ENCODE measurements at places on chromosomes 12 and 14.

DNA sequence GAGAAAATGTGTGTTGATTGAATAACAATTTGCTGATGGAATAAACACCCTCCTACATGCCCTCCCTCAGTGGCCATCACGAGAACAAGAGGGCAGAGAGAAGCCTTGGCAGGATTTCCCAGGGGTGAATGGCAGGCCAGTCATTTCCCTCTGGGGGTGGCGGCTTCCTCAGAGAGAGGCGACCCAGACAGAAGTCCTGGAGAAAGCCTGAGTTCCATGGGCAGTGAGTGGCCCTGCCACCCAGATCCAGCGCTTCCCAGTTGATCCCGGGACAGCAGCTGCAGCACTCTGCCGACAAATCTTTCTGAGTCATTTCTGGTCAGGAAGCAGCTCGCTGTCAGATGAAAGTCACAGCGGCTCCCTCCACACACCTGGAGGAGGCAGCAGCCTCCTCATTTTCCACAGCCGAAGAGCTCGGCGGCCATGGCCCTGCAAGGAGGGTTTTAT lies 123.0 kb downstream of the SCARB1 start:
- DNase-seq, result peak; percentile 49

DNA sequence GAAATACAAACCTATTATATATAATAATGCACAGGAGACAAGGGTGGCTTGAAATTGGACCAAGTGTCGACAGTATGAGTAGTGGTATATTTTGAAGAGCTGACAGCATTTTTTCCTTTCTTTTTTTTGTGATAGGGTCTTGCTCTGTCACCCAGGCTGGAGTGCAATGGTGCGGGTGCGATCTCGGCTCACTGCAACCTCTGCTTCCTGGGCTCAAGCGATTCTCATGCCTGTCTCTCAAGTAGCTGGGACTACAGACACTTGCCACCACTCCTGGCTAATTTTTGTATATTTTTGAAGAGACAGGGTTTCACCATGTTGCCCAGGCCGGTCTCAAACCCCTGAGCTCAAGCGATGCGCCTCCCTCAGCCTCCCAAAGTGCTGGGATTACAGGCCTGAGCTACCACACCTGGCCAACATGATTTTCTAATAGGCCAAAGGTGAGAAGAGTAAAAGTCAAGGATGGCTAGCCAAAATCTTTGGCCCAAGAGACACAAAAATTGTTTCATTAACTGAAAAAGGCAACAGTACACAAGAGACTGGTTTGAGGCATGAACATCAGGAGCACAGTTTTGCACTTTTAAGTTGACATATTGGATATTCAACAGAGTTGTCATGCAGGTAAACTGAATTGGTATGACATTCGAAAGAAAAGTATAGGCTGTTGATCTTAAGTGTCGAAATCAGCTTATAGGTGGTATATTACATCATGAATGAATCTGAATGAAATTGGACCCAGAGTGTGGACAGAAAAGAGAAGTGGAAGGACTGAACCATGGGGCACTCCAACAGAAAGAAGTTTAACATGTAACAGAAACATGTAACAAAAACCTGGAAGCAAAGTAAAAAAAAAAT lies 12.5 kb downstream of the HNRNPC start:
- DNase-seq, result peak; percentile 42

DNA sequence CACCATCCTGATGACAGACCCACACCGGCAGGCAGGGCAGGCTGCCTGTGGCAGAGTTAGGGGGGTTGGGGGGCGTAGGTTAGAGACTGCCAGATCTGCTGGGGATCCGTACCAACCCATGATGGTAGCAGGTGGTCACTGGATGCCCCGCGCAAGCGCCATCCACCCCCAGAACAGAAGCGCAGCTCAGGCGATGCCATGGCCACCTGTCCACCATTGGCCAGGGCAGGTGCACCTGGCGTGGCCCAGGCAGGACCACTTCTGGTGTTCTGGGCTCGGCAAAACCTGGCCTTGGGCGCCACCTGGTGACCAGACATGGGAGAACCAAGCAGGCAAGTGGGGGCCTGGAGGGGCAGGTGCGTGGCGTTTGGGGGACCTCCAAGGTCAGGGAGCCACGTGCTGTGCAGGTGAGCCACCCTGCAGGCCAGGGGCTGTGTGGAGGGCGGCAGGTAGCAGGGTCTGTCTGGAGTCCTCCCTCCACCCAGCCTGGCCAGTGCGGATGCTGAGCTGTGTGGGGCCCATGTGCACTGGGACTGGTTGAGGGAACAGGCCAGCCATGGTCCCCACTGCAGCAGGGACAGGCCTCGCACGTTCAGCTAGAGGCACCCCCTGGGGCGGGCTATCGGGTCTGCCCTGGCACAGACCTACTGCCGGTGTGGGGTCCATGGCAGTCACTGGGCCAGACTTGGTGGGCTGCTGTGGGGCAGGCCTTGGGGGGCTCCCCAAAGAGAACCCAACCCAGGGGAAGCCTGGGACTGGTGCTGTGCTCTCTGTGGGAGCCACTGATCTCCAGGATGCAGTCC lies 15.6 kb downstream of the BAG5 start:
- peak; percentile 72 for DNase-seq

GRCh38 chr12:49052451-49053208 lies 8.0 kb downstream of the KMT2D start:
- DNase-seq, result no peak

GRCh38 chr14:20048202-20048601 lies 11.6 kb upstream of the OR4L1 start:
- DNase-seq, result no peak

DNA sequence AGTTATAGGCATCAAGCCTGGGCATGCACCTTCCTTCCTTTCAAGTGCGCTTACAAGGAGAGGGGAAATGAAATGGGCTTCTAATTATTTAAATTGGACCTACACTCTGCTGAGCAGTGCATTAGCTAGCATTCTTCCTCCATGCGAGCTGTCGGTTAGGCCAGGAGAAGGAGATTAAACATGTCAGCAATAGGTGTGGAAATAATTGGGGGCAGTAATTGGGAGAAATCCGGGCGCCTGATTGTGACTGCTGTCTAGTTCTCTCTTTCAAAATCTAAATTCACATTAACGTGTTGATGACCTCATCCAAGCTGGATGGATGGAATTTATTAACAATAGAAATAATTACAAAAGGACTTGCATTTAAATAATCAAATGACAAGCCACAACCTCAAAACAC lies 86.2 kb upstream of the SEL1L start:
- DNase-seq, result no peak

- DNase-seq, result peak; percentile 49
These were observed 1.6 kb downstream of the DGKA start for GRCh38 chr12:55932551-55932910.

GRCh38 chr12:104534857-104535248 lies 78.1 kb downstream of the CHST11 start:
- DNase-seq, result no peak

DNA sequence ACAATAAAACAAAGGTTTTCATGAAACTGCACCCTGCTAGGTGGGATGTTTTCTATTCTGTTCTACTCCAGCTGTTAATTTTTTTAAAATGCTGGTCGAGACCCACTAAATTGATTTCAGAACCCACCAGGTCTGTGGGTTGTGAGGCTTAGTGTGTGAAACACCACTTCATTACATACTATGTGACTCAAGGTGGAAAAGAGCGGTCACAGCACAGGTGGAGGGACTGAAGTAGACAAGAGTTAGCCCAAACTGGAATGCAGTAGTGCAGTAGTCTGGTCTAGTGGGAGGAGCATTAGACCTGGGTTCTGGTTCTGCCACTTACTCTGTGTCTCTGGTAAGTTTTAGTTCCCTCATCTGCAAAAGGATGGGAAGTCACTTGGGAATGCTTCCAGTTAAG lies 12.2 kb downstream of the DDX55 start:
- no peak for DNase-seq

DNA sequence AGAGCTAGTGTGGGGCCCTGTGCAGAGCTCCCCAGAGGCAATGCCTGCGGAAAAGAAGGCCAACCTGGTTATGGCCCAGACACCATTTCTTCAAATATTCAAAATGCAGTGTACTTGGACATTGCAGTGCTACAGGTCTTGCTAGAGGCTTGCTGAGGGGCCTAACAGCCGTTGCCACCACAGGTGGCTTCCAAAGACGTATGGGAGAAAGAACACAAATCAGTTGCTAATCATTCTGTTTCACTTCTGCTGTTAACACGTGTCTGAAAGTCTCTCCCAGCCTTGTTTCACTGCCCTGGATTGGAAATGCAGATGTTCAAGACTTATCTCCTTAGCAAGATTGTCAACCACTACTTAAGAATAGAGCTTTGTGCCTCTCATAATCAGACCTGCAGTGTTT lies 925.9 kb downstream of the GALC start:
- DNase-seq, result no peak

GRCh38 chr12:53196486-53196885 lies 10.6 kb downstream of the ITGB7 start:
- no peak for DNase-seq

- no peak for DNase-seq
These were observed 196.0 kb downstream of the DUSP6 start for GRCh38 chr12:89156340-89156739.

GRCh38 chr12:33438025-33438772 lies 1.4 kb downstream of the SYT10 start:
- DNase-seq, result no peak

DNA sequence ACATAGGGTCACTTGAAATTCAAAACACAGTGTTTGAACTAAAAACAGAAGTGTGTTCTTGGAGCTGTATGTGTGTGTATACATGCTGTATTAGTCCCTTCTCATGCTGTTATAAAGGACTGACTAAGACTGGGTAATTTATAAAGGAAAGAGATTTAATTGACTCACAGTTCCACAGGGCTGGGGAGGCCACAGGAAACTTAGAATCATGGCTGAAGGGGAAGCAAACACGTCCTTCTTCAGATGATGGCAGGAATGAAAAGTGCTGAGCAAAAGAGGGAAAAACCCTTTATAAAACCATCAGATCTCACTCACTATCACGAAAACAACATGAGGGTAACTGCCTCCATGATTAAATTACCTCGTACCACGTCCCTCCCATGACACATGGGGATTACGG lies 224.1 kb downstream of the BCAT1 start:
- DNase-seq, result no peak

DNA sequence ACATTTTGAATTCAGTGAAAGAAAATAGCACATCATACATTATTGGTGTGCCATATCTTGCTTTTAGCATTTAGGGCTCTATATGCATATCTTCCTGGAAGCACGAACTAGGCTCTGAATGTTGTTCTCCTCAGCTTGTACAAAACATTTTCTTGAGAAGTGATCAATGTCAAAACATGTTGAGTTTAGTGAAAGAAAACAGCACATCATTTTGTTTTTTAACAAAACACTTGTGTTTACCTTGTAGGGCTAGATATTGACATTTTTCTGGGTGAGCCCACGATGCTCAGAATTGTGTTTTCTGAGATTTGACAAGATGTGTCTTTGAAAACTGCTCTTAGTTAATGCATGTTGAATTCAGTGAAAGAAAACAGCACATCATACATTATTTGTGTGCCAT lies 81.0 kb downstream of the ASCL4 start:
- no peak for DNase-seq

DNA sequence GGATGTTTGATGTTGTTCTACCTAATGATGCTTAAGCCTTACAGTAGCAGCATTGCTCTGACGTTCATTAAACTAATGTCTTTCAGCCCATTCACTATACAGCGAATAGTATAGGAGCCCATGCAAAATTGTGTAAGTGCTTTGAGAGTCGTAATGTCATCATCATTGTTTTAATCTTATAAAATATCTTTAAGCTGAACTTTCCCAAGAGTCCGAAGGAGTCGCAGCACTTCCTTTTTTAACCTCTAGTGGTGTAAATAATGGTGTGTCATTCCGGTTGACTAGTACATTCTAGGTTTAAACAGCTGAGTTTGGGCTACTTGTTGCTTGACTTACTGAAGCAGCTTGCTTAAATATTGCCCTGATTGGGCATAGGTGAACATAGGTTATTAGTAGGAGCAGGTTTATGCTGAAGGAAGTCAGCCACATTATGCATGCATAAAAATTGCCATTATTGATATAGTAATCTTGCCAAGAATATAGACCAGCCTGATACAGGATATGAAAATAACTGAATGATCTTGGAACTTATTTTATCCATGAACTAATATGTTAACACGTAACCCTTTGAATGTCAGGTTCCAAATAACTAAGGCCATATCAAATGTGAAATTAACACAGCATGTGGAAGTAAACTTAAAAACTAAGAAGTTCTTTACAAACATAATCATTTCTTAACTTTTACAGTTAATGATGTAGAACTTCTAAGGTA lies 2.6 kb downstream of the WNK1 start:
- peak; percentile 87 for DNase-seq

DNA sequence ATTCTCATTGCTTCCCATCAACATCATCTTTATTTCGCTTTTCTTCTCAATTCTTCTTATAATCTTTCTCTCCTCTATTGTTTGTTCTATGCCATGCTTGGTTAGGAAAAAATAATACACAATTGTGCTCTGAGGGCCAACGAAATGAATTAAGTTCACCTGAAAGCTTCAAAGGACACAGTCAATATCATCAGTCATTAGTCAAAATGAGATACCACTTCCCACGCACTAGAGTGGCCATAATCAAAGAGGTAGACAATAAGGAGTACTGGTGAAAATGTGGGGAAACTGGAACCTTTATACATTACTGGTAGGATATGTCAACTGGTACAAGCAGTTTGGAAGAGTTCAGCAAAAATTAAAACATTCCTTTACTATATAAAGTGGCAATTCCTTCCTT lies 91.5 kb downstream of the TMTC1 start:
- DNase-seq, result no peak

- no peak for DNase-seq
These were observed 44.9 kb upstream of the GAS2L3 start for GRCh38 chr12:100528471-100529127.

DNA sequence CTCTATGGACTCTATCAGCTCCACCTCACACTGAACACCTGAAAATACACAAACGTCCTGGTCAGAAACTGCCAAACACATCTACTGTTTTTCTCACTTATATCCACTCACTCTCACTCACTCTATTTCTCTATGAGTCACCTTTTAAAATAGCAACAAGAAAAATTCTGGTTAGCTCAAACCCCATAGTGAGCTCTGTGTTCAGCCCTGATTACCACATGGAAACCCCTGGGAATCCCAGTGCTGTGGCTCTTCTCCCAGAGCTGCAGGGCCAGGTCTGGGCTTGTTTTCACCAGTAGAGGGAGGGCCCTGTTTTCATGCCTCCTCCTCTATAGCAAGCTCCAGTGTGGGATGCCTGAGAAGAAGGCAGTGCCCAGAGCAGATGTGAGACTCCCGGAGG lies 1126.1 kb downstream of the TMEM121 start:
- no peak for DNase-seq

- DNase-seq, result no peak
These were observed 141.8 kb downstream of the VRK1 start for GRCh38 chr14:96938946-96939345.

DNA sequence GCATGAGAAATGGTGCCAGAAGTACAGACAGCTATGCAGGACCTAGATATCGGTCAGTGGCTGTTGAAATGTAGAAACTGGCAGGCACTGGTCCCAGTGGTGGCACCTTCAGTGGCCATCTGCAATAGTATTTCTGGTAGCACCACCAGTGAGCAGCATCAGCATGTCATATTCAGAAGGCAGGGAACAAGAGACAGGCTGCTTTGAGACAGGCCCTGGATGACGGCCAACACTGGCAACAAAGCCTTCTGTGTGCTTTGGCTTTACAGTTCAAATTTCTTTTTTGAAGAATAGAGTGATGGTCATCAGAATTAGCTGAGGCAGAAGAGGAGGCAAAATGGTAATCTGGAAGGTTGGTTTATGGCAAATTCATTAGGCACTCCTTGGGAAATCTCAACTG lies 273.4 kb upstream of the SLC16A7 start:
- DNase-seq, result no peak

- peak; percentile 61 for DNase-seq
These were observed 17.0 kb downstream of the OR8S1 start for GRCh38 chr12:48542300-48542928.
